ENCODE measurements at places on chromosomes 16 and 17.
A peak's percentile ranks its signal among the peaks of the same experiment; 100 is the strongest.

DNA sequence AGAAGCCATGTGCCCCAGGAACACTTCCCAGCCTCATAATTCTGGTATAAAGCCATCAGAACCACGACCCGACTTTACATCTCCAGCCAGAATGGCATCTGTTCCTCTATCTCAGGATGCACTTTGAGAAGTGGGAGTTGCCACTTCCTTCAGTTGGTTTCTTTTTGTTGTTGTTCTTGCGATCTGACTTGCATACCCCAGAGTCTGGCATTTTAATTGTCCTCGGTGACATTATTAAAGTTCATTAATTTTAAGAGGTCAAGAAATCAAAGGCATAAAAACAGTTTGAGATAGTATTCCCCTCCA lies 13.5 kb downstream of the MARCHF10 start:
- peak; percentile 49 for DNase-seq

- no peak for DNase-seq
Observed at GRCh38 chr16:27239026-27239425, 29.5 kb downstream of the NSMCE1 start.

DNA sequence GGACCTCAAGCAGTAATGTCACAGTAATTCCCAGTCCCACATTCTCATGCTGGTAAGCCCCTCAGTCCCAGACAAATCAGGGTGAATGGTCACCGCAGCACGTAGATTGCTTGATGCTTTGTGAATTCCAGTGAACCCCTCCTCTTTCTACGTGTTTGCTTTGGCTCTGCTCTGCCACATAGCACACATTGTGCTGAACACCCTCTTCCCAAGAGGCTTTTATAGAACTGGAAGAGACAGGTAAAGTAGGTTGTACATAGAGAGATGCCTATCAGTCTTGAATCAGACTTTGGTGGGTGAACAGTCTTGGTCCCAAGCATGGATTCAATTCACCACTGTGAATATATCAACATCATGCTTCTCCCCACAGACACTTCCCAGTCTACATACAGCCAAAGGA lies 579 bp upstream of the KRTAP9-6 start:
- no peak for DNase-seq

DNA sequence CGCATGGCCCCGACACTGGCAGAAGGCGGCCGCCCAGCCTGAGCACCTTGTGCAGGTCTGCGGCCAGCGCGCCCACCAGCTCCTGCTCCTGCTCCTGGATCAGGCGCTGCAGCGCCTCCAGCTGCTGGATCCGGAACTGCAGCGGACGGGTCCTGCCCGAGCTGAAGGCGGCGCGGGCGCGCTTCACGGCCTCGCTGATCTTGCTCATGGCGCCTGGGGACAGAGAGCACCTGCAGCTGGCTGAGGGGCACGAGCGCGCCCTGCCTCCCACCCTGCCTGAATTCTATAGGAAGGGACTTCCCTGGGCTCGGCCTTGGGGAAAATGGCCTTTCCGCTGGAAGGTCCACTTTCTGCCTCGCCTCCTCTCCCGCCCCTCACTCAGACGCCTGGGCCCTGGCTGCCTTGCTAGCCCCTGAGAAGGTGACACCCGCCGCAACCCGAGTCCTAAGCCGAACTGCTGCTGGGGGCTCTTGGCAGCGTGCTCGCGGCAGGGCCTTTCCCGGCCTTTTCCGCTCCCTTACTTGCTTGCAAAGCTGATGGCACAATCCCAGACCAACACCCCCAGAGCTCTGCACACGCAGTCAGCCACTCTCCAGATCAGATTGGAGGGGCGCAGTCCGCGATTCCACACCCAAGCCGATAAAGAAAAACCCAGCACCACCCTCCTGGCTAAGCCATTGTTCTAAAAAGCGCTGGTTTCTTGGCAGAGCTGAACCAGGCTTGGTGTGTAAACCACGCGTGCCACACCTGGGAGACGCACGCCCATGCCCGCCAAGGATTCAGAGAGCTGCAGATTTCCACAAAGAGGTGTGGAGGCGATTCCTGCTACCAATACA lies 3.0 kb downstream of the ALDH3A1 start:
- peak; percentile 78 for DNase-seq

GRCh38 chr17:1958134-1958881 lies 66.8 kb downstream of the RTN4RL1 start:
- no peak for DNase-seq

GRCh38 chr17:75039238-75039637 lies 7.5 kb downstream of the ATP5PD start:
- DNase-seq: no peak

DNA sequence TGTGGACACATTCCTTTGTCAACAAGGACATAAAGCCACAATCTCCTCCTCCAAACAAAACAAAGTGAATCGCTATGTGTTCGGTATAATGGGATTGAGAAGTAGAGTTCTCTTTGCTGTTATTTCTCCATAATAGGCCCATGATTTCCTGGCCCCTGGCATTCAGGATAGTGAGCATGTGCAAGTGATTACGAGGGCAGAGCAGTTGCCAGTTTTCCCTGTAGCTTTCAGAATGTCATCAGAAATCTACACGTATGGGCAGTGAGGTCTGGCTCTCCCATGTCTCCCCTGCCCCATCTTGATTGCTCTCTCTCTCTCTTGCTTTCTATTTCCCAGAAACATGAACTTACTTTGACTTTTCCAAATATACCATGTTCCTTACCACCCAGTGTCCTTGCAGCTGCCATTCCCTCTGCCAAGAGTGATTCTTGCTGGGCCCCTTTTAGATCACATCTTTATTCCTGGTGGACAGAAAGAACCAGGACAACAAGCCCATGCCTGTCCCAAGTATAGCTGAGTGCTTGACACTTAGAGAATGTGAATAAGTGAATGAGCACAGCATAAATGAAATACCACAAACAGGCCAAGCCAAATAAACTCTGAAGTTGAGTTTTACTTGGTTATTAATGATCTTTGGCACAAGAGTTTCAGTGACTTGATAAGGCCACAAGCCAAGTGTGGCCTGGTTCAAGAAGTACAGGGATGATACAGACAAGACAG lies 273.1 kb downstream of the CDH13 start:
- DNase-seq: no peak

DNA sequence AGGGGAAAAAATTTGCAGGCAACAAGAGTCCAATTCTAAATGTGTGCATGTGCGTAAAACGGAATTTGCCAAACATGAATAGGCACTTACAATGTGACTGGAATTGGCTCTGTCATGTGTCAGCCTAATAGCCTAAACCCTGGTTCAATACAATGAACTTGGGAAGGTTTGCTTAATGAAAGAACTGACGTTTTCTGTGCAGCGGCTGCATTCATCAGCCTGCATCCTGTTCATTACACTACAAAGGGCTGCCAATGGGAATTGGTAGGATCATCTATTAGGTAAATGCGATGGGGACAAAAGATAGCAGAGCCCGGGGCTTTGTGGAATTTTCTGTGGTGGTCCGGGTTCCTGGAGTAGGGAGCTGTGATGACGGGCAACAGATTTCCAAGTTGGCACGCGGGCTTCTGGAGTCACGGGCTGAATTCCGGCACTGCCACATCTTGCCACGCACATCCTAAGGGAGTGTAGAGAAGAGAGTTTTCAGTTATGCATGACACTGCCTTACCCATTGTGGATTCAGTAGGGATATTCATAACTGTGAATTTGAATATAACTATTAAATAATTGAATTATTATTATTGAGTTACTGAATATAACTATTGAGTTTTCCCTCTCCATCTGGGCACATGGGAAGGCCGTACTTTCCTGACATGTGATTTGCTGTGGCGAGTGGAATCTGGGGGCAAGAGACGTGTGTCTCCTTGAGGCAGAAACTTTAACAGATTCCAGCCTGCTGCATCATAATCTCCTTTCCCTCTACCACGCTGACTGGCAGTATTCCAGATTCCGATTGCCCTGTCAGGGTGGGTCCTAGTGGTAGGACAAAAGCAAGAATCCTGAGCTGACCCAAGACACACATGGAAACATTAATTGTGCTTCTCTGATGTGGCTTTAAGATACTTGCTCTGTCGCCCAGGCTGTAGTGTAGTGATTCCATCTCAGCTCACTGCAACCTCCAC lies 565.6 kb downstream of the WWOX start:
- no peak for DNase-seq

DNA sequence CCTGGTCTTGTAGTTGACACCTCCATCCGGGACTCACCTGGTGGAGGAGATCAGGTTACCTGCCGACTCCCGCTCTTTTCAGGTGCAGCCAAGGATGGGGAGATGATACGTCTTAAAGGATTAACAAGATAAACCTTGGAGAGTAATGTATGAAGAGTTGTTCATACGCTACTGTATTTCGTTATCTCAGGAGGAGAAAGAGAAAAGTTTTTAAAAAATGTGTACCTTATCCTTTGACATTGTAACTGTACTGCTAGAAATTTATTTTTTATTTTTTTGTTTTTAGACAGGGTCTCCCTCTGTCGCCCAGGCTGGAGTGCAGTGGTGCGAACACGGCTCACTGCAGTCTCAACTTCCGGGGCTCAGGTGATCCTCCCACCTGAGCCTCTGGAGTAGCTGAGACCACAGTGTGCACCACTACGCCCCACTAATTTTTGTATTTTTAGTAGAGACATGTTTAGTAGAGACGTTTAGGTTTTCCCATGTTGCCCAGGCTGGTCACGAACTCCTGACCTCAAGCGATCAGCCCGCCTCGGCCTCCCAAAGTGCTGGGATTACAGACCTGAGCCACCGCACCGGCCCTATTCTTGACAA lies 764 bp upstream of the SMURF2 start:
- no peak for DNase-seq

DNA sequence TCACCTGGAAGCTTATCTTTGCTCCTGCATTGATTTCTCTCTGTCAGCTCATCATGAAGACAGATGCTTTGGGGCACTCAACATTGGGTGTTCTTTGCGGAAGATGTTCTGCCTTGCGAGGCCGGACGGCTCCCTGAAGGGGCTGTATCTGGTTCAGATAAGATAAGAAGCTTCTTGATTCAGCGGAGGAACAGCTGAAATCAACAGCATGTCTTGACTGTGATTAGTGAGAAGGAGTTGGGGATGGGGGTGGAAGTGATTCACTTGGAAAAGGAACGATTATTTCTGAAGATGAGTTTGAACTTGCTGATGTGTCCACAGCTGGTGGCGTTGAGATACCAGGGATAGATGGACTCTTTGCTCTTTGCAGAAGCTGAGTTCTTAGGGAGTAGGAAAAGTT lies 126.9 kb upstream of the WSCD1 start:
- DNase-seq: peak; percentile 32

- DNase-seq: no peak
Observed at GRCh38 chr17:78641666-78642065, 64.5 kb upstream of the DNAH17 start.

- DNase-seq: no peak
Observed at GRCh38 chr17:50147841-50148225, 2.6 kb downstream of the PPP1R9B start.

DNA sequence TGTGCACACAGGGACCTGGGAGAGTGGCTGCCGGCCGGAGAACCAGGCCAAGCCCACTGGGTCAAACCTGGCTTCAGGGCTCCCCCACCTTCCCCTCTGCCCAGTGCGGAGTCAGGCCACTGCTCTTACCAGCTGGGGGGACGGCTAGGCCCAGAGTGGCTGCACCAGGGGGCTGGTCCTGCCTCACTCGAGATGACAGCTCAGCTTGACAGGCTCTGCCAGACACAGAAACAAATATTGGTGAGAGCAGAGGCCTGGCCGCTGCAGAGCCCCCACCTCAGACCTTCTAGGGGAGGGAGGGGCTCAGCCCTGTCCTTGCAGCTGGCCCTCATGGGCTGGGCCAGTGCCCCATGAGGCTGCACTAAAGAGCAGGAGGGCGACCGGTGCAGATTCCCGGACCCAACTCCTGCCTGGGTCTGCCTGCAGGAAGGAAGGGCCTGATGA lies 4.5 kb downstream of the NUDT16L1 start:
- no peak for DNase-seq

- peak; percentile 86 for DNase-seq
Observed at GRCh38 chr17:75096082-75096625, 8.4 kb downstream of the SLC16A5 start.

GRCh38 chr16:48330841-48331192 lies 54.4 kb downstream of the SIAH1 start:
- DNase-seq: no peak

DNA sequence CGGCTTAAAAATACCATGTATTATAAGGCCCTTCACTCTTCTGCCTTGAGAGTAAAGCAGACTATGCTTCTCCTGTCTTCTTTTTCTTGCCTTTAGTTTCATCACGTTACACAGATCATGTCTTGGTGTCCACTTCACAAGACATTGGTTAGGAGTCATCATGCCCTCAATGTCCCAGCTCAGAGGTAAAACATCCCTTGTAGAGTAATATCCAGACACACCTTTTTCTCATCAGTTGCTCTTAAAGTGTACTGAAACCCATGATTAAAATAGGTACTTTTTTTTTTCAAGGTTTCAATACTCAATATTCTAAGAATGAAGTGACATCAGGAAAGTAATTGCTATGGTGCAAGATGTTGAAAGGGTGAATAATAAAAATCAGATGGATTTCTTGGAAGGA lies 267.8 kb downstream of the PMP22 start:
- no peak for DNase-seq

DNA sequence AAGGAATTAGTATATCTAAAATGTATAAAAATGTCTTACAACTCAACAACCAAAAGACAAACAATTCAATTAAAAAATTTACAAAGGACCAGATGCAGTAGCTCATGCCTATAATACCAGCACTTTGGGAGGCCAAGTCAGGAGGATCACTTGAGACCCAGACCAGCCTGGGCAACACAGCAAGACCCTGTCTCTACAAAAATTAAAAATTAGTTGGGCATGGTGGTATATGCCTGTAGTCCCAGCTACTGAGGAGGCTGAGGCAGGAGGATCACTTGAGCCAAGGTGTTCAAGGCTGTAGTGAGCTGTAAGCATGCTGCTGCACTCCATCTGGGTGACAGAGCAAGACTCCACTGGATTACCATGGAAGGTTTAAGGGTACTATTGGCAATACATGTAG lies 33.8 kb downstream of the ZNRF1 start:
- DNase-seq: no peak

- no peak for DNase-seq
Observed at GRCh38 chr16:85716680-85717038, 27.9 kb upstream of the GINS2 start.

DNA sequence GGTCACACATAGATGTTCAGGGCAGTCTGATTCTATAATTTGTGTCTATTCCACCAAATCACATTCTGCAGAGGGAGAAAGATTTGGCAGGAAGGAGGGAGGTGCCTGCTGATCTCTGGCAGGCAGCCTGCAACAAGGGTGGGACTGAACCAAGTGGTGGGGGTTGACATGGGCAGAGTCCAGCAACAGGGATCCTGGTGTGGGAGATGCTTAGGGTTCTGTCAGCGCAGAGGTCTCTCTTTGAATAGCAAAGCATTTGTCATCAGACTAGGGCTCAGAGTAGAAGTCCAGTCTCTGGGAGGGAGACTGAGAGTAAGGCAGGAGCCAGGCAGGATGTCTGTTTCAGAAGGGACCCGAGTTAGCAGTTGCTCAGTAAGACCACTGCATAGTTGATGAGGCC lies 94.6 kb downstream of the UTP18 start:
- no peak for DNase-seq

DNA sequence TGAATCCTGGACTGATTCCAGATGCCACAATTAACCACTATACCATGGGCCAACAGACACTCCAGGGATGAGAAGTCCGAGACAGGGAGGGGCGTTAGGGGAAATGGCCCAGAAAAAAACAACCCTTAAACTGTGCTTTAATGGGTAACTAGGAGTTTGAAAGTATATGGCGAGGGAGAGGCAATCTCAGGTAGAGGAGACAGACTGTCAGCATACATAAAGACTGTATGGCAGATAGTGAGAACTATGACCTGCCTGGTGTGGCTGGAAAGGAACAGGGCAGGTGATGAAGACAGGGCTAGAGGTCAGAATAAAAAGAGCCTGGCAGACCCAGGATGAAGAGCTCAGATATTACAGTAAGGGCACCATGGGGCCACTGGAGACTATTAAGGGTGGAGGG lies 8.1 kb downstream of the ZZEF1 start:
- DNase-seq: no peak

GRCh38 chr16:77574867-77575624 lies 140.2 kb upstream of the ADAMTS18 start:
- DNase-seq: no peak

Data from CMK (cell line).